ENCODE measurements at places on chromosomes 12 and 14.

GRCh38 chr14:104665114-104665656, 24.2 kb upstream of the INF2 start:
- DNase-seq = peak; percentile 53

- DNase-seq = no peak
Observed at GRCh38 chr14:100732766-100733100, 6.0 kb downstream of the DLK1 start.

- DNase-seq = no peak
Observed at GRCh38 chr12:97535582-97535981, 73.0 kb downstream of the RMST start.

- no peak for DNase-seq
Observed at GRCh38 chr12:28082096-28082495, 108.2 kb upstream of the CCDC91 start.

- no peak for DNase-seq
Observed at GRCh38 chr12:132144810-132145168, 532 bp downstream of the NOC4L start.

DNA sequence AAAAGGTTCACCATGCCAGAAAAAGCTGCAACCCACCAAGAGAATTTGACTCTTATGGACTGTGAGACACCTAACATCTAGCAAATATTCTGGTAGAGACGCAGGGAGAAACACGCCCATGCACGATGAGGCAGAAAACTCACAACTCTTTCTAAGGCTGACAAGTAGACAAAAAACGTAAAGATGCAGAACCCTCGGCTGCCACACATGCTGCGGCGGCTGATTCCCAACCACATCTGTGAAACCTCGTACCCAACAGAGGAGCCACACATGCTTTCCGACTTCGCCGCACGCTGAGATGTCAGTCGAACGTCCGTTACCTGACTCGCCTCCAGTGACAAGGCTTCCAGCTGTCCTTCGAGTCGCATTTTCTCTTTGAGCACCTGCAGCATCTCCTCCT, 21.8 kb downstream of the GOLGA3 start:
- no peak for DNase-seq

GRCh38 chr12:67968321-67968720, 20.9 kb upstream of the IFNG-AS1 start:
- DNase-seq = no peak

- DNase-seq = no peak
Observed at GRCh38 chr12:13530966-13531365, 334.4 kb downstream of the EMP1 start.

GRCh38 chr12:4202918-4203317, 70.6 kb upstream of the CCND2 start:
- DNase-seq = no peak

DNA sequence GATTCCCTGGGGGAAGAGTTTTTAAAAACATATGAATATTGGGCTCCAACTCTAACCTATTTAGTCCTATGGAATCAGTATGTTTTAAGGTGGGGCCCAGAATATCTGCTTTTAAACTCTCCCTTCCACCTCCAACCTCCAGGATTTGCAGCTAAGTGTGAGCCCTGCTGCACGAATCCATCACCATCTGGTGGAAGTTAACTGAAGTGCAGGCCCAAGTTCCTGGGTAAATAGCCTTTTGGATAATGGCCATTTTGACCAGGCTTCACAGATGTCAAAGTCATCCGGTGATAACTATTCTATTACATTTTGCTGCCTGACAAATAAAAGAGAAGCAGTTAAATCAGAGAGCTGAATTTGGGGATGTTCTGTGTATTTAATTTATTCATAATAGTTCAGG, 58.1 kb upstream of the RMST start:
- peak; percentile 5 for DNase-seq

GRCh38 chr12:132178316-132178715, 34.1 kb downstream of the NOC4L start:
- DNase-seq = no peak

- DNase-seq = no peak
Observed at GRCh38 chr14:101585211-101585610, 23.9 kb downstream of the DIO3 start.

Data from hepatic stellate cell (primary cell).